RWPE2 (cell line): ENCODE measurements at places on chromosomes 16 and 17.

DNA sequence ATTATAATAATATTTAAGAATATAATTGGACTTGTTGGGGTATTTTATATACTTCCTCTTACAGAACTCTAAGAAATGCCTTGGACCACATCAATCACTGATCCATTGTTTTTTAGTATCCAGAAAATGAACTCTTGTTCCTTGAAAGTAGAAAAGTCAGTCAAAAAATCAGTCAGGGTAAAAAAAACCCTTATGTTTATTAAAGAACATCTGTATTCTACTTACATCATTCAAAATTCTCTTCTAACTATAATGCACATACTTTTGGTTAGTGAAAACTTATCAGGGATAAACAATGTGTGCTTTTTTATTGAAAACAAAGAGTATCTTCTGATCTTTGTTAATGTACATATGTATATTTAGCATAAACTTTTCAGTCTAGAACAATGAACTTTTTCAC lies 23.5 kb upstream of the CDR2 start:
- no peak for DNase-seq

DNA sequence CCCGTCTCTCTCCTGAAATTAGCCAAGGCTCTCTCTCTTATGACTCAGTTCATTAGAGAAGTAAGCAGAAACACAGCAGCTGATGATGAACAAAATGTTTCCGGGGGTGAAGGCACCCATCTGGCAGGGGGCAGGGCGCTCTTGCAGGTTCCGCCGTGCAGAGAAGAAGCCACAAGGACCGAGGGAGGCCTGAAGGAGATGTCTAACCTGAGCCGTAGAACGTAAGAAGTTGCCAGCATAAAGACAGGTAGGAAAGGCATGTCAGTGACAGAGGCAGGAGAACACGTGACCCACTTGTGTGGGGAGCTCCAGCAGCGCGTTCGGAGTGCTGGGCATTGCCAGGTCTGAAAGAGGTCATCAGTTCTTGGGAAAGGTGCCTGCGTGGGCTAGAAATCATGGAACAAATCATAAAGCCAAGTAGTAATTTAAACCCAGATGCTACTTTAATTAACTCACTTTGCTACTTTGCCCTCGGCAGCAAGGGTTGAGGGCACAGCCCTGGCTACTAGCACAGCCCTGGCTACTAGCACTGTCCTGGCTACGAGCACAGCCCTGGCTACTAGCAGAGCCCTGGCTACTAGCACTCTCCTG lies 198.6 kb downstream of the RPTOR start:
- no peak for DNase-seq

- no peak for DNase-seq
Measured at GRCh38 chr16:72191551-72191950, 19.6 kb upstream of the PMFBP1 start.

DNA sequence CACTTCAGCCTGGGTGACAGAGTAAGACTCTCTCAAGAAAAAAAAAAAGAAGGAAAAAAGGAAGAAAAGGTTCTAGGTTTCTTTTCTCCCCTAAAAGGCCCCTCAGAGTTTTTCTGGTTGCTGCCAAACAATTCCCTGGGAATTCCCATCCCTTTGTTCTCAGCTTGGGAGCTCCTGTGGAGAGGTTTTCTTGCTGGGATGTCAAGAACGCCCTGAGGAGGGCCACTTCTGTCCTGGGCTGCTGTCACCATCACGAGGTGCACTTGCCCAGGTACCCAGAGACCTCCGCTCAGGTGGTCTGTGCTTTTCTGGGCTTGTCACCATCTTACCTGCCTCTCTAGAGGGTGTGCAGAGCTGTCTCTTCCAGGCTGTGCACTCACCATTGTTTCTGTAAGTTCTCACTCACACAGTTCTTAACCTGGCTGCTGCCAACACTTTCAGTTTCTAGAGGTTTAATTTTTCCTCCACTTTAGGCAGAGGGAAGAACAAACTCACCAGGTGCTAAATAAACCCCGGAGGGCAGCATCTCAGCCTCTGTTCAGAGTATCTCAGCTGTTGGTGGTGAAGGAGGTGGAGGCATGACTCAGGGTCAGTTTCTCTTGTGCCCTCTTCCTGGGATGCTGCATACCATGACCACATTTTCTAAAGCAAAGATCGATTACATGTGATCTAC lies 2.4 kb upstream of the COX6A2 start:
- DNase-seq, result no peak

GRCh38 chr16:56615353-56615752 lies 7.0 kb downstream of the MT2A start:
- DNase-seq, result no peak

GRCh38 chr17:73972901-73973300 lies 230.6 kb upstream of the RPL38 start:
- no peak for DNase-seq

GRCh38 chr16:53503991-53504663 lies 1.1 kb upstream of the AKTIP start:
- no peak for DNase-seq

DNA sequence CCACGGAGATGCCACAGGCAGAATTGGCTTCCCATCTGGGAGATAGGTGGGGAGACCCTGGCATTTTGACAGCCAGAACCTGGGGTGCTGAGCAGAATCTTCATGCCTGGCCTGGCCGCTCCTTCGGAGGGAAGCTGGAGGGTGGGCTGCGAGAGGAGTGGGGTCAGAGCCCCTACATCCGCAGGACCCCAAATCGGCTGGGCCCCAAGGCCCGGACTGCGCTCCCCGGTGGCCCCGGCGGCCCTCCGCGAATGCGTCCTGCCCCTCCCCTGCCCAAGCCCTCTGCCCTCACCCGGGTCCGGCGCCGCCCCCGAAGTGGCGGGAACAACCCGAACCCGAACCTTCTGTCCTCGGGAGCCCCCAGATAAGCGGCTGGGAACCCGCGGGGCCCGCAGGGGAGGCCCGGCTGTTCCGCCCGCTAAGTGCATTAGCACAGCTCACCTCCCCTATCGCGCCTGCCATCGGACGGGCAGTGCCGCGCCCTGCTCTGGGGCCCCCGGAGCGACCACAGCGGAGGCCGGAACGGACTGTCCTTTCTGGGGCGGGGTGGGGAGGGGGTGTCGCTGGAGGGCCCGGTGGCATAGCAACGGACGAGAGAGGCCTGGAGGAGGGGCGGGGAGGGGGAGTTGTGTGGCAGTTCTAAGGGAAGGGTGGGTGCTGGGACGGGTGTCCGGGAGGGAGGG lies 850 bp upstream of the PNMT start:
- peak; percentile 49 for DNase-seq

- DNase-seq, result no peak
Measured at GRCh38 chr17:3937359-3937758, 21.1 kb upstream of the P2RX1 start.

DNA sequence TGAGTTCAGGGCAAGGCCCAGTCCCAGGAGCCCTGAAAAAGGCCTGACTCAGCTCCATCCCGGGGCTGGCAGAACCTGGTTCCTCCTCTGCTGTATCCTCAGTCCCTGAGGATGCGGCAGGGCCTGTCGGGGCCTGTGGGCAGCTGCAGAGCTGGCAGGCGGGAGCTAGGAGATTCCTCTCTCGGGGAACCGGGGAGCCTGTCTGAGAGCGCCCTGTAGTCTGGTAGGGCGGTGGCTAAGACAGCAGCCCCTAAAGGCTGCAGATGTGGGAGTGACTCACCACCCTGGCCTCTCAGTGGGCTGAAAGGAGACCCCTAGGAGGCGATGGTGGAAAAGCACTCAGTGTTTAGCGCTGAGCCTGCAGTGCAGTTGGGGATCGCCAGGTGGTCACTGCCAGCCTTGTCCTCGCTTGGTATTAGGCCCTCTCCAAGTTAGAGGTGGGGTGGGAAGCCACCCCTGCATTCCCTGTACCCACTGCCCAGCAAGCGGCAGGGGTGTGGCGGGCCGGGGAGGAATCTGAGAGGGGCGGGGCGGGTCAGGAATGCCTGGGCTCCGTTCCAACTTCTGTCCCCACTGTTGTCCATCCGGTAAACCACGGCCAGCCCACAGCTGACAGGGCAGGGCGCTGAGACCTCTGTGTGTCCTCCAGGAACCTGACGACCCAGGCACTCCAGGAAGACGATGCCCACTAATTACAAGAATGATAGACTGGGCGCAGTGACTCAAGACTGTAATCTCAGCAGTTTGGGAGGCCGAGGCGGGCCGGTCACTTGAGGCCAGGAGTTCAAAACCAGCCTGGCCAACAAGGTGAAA lies 29.5 kb upstream of the CDH1 start:
- peak; percentile 99 for DNase-seq

GRCh38 chr17:5194346-5194745 lies 2.7 kb upstream of the ZNF594 start:
- no peak for DNase-seq

DNA sequence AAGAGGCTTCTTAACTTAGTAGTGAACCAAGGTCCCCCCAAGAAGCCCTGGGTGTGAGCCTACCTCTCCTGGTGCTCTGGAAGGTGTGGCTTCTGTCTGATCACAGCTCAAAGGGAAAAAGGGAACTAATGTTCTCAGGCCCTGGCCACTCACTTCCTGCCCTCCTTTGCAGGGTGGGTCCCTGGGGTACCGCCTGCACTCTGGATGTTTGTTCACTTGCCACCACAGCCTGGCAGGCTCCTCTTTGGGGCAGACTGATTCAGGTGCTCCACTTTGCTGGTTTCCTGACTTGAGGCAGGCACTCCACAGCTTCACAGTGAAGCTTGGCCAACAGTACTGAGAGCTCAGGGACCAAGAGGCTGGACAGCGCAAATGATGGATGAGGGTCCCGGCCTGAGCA lies 5.9 kb upstream of the MYO15A start:
- DNase-seq, result no peak

- peak; percentile 50 for DNase-seq
Measured at GRCh38 chr16:2841606-2842339, 11.7 kb downstream of the ZG16B start.

DNA sequence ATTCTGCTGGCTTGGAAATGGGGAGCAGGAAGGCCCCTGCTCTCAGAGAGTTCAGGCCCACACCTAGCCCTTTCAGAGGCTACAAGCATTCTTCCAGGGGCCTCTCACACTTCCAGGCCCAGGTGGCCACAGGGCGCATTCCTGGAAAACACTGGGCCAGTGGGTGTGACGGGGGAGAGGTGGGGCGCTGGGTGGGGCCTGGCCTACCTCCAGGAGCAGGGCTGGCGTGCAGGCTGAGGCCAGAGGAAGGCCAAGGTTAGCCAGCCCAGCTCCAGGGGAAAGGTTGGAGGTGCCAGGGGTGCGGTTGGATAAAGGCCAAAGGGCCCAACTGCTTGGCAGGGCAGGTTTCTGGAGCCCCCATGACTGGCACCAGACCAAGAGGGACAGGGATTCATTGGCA lies 198.2 kb downstream of the MAF start:
- DNase-seq, result peak; percentile 73

GRCh38 chr17:51000835-51001638 lies 119.6 kb downstream of the SPAG9 start:
- no peak for DNase-seq

GRCh38 chr17:40318830-40319391 lies 9.9 kb downstream of the RARA start:
- DNase-seq, result no peak
